ENCODE measurements at places on chromosomes 4 and X. TPM values are rescaled to one million over a fixed set of nuclear protein-coding genes. Genes with fewer than 3 reads are reported as not detected.

AMER1 gene
- 5.9 TPM for polyA plus RNA-seq

RELL1 gene
- 8.4 TPM for polyA plus RNA-seq

CSAG2 gene
- polyA plus RNA-seq = not detected

TRPC5OS gene
- not detected for polyA plus RNA-seq

MAGEB6 gene
- polyA plus RNA-seq = not detected

NDNF gene
- 206 TPM for polyA plus RNA-seq

HSFX2 gene
- polyA plus RNA-seq = 0.80 TPM

DCLK2 gene
- polyA plus RNA-seq = 11.9 TPM

TENM3 gene
- 2.6 TPM for polyA plus RNA-seq

KLHL13 gene
- 3.3 TPM for polyA plus RNA-seq

GDPD2 gene
- 0.21 TPM for polyA plus RNA-seq

KLHL4 gene
- 5.7 TPM for polyA plus RNA-seq

CSAG1 gene
- not detected for polyA plus RNA-seq

TMEM150C gene
- 18.2 TPM for polyA plus RNA-seq

RRH gene
- 0.55 TPM for polyA plus RNA-seq

THAP9 gene
- 12.2 TPM for polyA plus RNA-seq

QRFPR gene
- 1.7 TPM for polyA plus RNA-seq

DNA sequence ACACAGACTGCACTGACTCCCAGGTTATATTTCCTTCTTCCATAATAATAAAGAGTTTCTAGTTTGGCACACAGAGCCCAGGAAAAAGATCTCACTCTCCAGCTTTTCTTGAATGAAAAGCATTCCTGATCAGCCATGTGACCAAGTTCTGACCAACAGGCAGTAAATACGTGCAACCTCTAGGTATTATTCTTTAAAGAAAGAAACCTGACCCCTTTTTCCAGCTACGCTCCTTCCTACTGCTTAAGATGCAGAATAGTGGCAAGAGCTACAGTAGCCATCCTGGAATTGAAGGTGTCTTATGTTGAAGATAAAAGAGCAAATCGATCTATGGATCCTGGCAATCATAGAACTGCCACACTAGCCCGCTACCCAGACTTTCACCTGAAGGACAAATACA lies 76.7 kb downstream of the LRBA start:
- DNase-seq = no peak

- DNase-seq = no peak
Measured at GRCh38 chr4:6682862-6683590, 10.7 kb upstream of the S100P start.

DNA sequence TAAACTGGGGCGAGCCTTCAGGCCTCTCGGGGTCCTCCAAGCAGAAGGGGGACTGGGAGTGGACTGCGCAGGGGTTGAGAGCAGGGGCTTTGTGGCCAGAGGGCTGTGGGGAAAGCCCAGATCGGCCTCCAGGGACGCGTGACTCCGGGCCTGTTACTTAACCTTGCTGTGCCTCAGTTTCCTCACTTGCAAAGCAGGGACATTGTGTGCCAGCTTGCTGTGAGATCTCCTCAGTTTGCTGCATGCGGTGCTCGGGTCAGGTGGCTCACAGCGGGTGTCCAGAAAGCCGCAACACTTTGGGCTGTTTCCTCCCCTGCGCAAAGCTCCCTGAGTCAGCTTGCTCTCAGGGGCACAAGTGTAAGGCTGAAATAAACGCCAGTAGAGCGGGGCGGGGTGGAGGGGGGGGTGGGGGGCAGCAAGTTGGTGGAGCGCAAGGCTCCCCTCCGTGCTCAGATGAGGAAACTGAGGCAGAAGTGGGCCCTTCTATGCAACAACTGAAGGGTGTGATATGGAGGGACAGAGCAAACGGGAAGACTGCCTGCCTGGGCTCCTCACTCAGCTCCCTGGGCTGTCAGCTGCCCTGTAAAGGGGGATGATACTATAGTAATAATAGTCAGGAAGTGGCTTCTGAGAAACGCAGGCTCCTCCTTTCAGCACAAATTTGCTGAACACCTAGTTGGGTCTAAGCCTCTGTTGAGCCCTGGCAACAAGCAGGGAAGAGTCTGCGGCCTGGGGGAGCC lies 101.0 kb downstream of the HMX1 start:
- no peak for DNase-seq

GRCh38 chr4:44674471-44674870 lies 3.7 kb upstream of the GUF1 start:
- no peak for DNase-seq

DNA sequence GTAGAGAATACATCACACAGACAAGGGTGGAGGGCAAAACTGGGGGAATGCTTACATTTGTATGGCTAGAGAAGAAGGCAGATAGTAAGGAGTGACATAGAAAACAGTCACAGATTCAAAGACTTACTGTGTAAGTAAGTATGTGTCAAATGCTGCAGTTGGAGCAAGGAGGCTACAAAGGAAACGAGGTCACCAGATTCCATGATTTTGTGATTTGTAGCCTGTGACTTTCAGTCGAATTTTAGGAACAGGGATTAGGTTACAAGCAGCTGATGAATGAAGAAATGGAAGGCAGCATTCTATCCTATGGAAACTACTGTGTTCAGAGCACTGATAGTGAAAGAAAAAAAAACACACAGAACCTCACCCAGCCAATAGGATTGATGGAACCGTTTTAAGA lies 407.9 kb downstream of the IL15 start:
- no peak for DNase-seq

DNA sequence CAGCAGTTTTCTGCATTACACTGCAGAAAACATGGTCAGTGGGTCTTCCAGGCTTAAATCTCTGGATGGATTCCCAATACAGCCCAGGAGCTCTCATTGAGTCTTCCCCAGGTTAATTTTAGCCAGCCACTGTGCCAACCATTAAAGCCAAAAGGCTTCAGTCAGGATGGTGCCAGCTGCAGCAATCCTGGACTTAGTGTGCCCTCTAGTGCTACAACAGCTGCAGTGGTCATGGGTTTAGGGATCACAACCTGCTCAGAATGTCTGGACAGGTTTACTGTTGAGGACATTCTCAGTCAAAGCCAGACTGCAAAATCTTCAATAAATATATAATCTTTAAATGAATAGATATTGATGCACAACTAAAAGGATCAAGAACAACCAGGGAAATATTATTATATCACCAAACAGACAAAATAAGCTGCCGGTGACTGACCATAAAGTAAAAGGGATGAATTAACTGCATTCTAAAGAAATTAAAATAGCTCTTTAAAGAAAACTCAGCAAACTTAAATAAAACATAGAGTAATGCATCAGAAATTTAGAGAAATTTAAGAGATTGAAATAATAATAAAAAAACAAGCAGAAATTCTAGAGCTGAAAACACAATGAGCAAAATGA lies 639.9 kb downstream of the SPOCK3 start:
- DNase-seq = no peak

- no peak for DNase-seq
Measured at GRCh38 chr4:15958562-15958961, 4.4 kb downstream of the FGFBP2 start.

- DNase-seq = no peak
Measured at GRCh38 chr4:117164338-117164737, 79.0 kb upstream of the TRAM1L1 start.

DNA sequence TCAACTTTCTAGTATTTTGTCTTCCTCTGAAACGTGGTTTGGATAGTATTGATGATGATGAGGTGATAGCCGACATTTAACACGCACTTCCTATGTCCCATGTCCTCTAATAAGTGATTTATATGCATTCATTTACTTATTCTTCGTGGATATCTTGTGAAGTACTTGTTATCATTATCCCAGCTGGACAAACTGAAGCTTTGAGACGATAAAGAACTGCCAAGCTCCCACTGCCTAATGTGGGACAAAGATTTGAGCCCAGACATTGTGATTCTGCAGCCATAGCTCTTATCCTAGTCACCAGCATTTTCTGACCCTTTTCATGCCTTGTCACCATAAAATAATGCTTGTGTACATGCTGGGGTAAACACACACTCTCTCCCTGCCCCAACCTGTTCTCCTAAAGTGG lies 92.5 kb downstream of the RAPGEF2 start:
- peak; percentile 80 for DNase-seq

DNA sequence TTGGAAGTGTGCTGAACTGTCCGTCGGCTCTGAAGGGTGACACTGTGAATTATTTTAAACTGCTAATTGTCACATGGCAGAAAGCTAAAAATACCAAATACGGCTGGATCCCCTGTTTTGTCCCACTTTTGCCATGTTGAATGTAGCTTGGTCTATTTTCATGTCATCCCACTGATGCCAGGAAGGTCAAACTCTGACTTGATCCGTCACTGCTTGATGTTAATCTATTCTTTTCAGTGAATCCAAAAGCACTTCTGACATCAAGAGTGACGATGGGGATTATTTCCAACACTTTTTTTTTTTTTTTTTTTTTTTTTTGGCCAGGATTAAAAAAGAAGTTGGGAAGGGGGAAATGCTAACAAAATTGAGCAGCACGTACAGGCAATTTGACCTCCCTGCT lies 734.6 kb upstream of the TENM3 start:
- DNase-seq = no peak

GRCh38 chrX:84475596-84475995 lies 26.7 kb downstream of the HDX start:
- DNase-seq = no peak

- no peak for DNase-seq
Measured at GRCh38 chr4:119733431-119733830, 104.8 kb upstream of the PDE5A start.

GRCh38 chrX:155949098-155949497 lies 48.4 kb upstream of the IL9R start:
- no peak for DNase-seq

- no peak for DNase-seq
Measured at GRCh38 chr4:174550541-174550940, 28.3 kb upstream of the HPGD start.

DNA sequence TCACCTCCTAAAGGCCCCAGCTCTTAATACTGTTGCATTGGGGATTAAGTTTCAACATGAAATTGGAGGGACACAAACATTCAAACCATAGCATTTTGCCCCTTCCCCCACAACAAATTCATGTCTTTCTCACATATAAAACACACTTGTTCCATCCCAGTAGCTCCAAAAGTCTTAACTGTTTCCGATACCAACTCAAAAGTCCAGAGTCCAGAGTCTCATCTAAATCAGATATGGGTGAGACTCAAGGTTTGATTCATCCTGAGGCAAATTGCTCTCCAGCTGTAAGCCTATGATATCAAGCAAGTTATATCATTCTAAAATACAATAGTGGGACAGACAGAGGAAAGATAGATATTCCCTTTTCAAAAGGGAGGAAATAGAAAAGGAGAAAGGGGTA lies 8.7 kb downstream of the SLC9B1 start:
- no peak for DNase-seq

DNA sequence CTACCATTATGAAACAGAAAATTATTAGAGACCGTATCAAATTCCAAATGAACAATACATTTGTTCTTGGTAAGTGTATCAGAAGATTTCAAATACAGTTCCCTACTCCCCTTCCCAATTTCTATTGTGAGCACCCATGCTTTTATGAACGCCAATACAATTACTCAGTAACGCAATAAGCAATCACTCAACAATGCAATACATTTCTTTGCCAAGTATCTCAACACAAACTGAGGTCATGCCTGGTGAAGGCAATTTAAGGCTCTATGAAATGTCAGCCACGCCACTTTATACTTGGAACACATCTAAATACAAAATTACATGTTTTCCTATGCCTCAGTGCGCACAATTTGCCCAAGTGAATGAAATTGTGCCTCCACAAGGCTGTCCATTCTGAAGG lies 712 bp downstream of the PNPLA4 start:
- no peak for DNase-seq

DNA sequence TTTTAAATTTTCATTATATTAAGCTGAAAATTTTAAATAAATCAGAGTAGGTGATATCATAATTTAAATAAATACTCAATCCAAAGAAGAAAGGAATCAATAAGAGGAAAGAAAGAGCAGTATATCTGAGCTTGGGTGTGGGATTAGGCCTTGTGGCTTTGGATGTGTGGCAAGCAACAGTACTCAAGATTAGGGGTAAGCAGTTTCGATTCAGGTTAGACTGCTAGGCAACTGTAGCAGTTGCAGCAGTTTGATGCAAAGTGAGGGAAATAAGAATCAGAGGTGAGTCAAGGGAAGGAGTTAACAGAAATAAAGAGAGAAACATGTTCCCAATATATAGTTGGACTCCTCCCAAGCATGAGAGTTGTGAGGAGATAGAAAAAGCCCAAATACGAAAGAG lies 599.6 kb upstream of the KLHL4 start:
- no peak for DNase-seq

GRCh38 chr4:45471335-45471734 lies 652.5 kb downstream of the GABRG1 start:
- no peak for DNase-seq

GRCh38 chr4:140136509-140136908 lies 17.5 kb downstream of the MAML3 start:
- DNase-seq = no peak

DNA sequence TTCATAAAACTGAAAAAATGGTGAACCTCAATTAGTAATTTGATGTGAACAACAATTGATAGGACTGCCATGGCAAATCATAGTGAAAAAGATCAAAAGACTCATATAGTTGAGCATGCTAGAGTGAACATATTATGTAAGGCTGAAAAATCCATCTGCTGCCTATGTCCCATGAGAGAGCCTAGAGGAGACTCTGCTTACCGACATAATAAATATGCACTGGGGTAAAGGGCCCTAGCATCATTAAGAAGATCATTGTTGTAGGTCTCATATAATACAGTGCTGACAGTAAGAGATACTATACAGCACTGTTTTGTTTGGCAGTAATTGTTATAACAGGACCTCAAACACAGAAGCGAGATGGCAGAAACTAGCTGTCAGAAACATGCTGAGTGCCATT lies 229.0 kb downstream of the PABPC4L start:
- DNase-seq = no peak

DNA sequence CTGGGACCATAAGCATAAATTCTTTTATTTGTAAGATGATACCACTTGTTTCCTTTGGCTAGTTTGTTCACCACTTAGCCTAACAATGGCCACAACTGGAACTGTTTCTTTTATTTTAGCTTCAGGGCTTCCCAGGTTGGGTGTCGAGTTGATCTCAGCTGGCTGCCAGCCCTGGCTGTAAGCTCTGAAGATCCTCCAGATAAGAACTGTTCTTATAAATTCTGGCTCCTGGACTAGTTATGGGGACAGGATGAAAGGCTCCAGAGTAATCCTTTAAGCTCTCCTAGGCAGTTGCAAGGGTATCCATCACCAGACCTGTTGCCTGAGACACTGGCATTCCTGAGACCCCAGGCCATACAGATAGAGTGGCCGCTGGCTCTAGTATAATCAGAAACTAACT lies 129.4 kb upstream of the ACSL4 start:
- DNase-seq = no peak

GRCh38 chrX:94041881-94042280 lies 367.9 kb downstream of the FAM133A start:
- DNase-seq = no peak

DNA sequence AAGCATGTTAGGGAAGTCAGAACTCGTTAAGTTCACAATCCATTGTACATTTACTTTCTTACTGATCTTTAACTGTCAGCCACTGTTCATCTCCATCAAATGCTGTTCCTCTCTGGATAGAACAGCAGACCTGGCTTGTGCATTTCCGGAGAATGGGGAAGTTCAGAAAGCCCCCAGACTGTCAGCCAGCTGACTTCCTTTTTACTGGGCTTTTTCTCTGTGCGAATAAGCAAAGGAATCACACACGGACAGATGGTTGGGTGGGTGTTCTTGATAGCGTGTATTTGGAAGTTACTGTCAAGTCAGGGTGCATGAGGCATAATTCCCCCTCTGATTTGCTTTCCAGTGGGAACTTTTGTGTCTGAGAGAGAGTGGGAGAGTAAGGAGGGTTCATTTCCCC lies 56.8 kb downstream of the TSPAN7 start:
- no peak for DNase-seq

- no peak for DNase-seq
Measured at GRCh38 chr4:153890761-153891160, 101.9 kb upstream of the SFRP2 start.

- no peak for DNase-seq
Measured at GRCh38 chr4:26670903-26671537, 87.1 kb downstream of the TBC1D19 start.

Data from right lung (tissue), 10 donors.